Right lobe of liver (tissue), 6 donors: ENCODE measurements at places on chromosomes 7 and 10. TPM values are rescaled to one million over a fixed set of nuclear protein-coding genes. Genes with fewer than 3 reads are reported as not detected.

Gene TSPAN13
- total RNA-seq: 7.1 TPM

Gene AGMO
- total RNA-seq: 58.9 TPM

Gene NUTM2E
- 0.16 TPM for total RNA-seq

Gene CAMK2B
- 3.3 TPM for total RNA-seq

DNA sequence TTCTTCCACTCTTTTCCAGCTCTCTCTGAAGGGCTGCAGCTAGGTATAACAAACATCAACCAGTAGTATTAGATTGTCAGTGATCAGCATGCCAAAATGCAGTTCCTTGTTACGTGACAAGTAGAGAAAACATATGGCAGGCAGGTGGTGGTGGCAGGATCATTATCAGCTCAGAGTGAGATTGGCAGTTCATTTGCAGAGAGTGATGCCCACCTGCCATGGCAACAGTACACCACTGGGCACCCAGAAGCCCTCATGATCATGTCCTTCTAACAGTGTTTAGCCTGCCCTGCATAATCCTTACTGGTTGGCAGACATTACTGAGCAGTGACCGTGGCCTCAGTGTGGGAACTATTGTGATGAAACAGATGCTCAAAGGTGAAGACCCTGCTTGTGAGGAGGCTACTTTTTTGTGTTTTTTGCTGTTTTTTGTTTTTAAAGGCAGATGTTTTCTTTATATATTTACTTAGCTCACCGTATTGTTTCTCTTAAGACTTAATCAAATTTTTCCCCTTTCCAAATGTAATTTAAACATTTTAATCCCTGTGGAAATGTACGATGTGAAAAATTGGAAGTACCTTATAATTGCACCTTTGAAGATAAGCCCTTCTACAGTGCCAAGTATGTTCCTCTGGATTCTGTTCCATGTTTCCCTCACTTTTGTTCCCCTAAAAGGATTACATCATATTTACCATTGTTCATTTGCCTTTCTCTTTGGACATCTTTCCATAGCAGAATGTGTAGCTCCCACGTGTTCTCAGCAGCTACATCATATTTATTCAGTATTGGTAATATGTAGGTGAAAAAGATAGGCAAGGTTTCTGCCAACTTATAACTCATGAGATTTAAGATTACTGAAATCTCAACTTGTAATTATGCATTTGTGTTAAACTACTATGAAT, 179.6 kb downstream of the SND1 start:
- no peaks in the 10 kb centered on the region for H3K4me1 ChIP-seq
- H3K36me3 ChIP-seq: no peaks in the 10 kb centered on the region
- H3K27ac ChIP-seq: no peak overlapping the region

DNA sequence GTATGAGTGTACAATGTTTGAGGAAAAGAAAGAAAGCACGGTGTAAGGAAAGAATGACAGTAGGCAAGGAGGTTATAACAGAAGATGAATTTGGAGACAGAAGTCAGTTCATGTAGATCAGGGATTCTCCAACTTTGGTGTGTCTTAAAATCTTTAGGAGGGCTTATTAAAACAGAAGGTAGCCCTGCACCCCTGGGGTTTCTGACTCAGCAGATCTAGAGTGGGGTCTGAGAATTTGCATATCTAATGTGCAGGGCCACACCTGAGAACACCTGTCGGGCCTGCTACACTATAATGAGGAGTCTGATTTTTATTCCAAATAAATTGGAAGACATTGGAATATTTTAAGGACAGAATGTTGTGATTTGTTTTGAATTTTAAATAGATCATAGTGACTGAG, 120.6 kb downstream of the RNF133 start:
- no peak overlapping the region for H3K4me3 ChIP-seq
- H3K27me3 ChIP-seq: no peaks in the 10 kb centered on the region
- H3K27ac ChIP-seq: no peak overlapping the region
- no peaks in the 10 kb centered on the region for H3K36me3 ChIP-seq
- DNase-seq: no peak

GRCh38 chr7:47521816-47522561, 59.9 kb downstream of the TNS3 start:
- no peak overlapping the region for H3K4me3 ChIP-seq
- H3K4me1 ChIP-seq: peaks cover 3% of the 10 kb centered on the region
- DNase-seq: no peak
- peaks cover 3% of the 10 kb centered on the region for H3K36me3 ChIP-seq
- no peaks in the 10 kb centered on the region for H3K27me3 ChIP-seq
- H3K27ac ChIP-seq: no peak overlapping the region

DNA sequence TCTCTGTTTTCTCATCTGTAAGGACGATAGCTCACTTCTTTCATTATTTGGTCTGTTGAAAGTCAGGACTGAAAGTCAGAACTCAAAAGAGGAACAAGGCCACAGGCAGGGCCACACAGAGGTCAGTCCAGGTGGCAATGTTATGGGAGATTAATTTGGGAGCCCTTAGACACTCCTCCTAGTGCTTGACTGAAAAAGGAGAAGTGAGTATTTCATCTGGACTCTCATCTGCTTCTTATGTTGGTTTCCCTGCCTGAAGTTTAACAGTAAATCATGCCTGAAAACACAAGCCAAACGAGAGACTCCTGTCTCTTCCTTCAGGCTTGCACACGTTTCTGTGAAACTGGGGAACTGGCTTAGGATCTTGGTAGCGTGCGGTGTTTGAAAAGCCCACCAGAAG, 248.5 kb downstream of the BUB3 start:
- no peaks in the 10 kb centered on the region for H3K36me3 ChIP-seq
- no peaks in the 10 kb centered on the region for H3K4me1 ChIP-seq
- no peaks in the 10 kb centered on the region for H3K27me3 ChIP-seq
- DNase-seq: no peak

GRCh38 chr7:37342688-37343471, 105.8 kb downstream of the ELMO1 start:
- H3K4me1 ChIP-seq: no peaks in the 10 kb centered on the region
- no peak overlapping the region for H3K27ac ChIP-seq
- no peaks in the 10 kb centered on the region for H3K27me3 ChIP-seq
- H3K36me3 ChIP-seq: no peaks in the 10 kb centered on the region

DNA sequence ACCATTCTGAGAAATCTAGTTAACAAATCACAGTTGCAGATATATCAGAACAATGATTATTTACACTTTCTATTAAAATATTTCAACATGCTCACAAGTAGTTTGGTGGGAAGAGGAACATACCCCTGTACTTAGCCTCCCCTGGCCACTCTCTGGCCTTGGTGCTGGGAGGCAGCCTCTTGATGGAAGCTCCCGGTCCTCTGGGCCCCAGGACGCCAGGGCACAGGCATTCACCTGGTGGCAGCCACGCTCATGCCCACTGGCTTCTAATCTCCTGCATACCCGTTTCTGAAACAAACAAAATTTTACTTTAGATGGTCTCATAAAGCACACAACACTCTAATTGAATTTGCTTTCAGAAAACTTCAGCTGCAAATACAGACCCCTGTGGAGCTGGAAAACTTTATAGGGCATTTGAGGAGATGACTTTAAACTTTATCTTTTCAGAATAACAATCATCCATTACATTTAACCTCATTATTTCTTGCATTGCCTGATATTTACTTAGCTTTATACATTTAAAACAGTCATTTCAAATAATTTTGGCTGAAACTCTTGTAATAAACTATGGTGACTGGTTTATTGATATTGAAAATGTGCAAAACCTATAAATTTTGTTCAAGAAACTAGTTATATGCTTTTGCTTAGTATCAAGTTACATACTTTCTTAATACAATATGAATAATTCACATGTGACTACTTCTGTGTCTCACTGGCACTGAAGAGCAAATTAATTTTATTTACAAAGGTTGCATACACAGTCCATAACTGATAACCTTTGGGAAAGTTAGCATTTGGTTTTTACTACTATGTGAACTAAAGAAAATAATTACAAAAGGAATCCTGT, 30.8 kb downstream of the C10orf143 start:
- H3K36me3 ChIP-seq: no peaks in the 10 kb centered on the region
- no peak overlapping the region for H3K27ac ChIP-seq
- no peaks in the 10 kb centered on the region for H3K4me1 ChIP-seq
- H3K4me3 ChIP-seq: no peak overlapping the region
- H3K27me3 ChIP-seq: no peaks in the 10 kb centered on the region

DNA sequence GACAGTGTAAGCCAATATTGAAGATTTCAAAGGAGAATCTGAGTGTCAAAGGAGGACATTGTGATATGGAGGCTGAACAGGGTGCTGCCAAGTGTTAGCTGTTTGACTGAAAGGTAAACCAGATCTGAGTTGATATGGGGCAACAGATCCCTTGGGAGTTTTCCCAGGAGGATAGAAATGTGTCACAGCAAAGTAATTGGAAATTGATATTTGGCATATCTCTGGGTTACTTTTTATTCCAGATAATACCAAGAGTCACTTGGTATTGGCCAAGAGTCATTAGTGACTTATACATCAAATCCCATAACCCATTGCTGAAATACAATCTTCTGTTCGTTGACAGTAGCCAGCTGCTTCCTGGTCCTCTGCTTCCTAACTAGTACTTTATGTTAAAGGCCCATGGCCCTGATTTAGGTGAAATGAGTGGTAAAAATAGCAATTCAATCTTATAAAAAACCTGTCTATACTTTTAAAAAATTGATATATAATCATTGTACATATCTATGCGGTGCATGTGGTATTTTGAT, 922.9 kb downstream of the LRMDA start:
- no peak overlapping the region for H3K27ac ChIP-seq
- no peaks in the 10 kb centered on the region for H3K36me3 ChIP-seq
- no peak for DNase-seq

- H3K4me3 ChIP-seq: no peak overlapping the region
- H3K27ac ChIP-seq: no peak overlapping the region
- no peaks in the 10 kb centered on the region for H3K4me1 ChIP-seq
Measured at GRCh38 chr10:88270061-88270808, 312.9 kb downstream of the RNLS start.

DNA sequence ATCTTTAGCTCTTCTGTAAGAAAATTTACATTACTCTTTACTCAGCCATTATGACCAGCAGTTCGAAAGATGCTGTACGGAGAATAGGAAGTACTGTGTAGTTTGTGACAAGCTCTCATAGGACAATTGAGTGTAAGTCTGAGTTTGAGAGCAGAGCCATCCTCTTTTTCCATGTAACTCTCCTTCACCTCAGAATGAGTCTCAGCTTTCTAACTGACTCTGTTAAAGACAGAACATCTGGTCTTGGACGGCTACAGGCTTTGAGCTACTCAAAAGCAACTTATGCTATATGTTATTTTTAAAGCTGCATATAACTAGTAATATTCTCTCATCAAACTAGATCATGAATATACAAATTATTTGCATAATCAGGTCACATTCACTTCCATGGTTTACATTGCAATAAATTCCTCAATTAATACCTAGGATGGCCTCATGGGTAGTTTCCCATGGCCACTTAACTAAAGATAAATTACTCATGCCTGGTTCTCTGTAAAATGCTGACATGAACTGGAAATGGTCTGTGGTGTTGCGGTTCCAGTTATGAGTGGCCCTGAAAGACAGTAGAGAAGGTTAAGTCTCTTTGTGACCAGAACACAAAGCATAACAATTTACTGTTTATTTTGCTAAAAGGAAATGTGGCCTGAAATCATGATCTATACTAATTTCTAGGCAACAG, 358.7 kb downstream of the PHF14 start:
- no peaks in the 10 kb centered on the region for H3K4me1 ChIP-seq
- H3K27me3 ChIP-seq: no peaks in the 10 kb centered on the region
- H3K36me3 ChIP-seq: no peaks in the 10 kb centered on the region
- no peak for DNase-seq
- no peak overlapping the region for H3K4me3 ChIP-seq

DNA sequence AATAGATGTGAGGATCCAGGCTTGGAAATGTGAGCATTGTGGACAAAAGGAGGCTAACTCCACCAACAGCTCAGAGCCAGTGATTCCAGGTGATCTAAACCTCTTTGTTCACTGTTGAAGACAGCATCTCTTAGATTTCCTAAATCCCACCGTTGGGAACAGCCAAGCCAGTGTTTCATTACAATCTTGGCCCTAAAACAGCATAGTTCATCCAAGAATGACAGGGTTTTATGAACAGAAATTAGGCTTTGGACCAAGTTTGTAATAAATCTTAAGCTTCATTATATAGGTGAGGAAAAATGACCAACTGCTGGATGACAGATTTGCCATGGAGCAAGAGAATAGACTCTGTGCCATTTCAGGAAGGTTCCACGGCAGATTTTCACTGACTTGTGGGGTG, 65.8 kb downstream of the MTURN start:
- H3K36me3 ChIP-seq: no peaks in the 10 kb centered on the region
- no peak for DNase-seq
- no peaks in the 10 kb centered on the region for H3K27me3 ChIP-seq
- no peak overlapping the region for H3K27ac ChIP-seq
- H3K4me3 ChIP-seq: no peak overlapping the region
- no peaks in the 10 kb centered on the region for H3K4me1 ChIP-seq
